Iris pigment epithelial cell (primary cell): ENCODE measurements at places on chromosomes 12 and 14.

GRCh38 chr12:91947459-91947858 lies 198.2 kb downstream of the BTG1 start:
- no peak for DNase-seq

GRCh38 chr14:55327179-55327578 lies 56.0 kb downstream of the FBXO34 start:
- no peak for DNase-seq

DNA sequence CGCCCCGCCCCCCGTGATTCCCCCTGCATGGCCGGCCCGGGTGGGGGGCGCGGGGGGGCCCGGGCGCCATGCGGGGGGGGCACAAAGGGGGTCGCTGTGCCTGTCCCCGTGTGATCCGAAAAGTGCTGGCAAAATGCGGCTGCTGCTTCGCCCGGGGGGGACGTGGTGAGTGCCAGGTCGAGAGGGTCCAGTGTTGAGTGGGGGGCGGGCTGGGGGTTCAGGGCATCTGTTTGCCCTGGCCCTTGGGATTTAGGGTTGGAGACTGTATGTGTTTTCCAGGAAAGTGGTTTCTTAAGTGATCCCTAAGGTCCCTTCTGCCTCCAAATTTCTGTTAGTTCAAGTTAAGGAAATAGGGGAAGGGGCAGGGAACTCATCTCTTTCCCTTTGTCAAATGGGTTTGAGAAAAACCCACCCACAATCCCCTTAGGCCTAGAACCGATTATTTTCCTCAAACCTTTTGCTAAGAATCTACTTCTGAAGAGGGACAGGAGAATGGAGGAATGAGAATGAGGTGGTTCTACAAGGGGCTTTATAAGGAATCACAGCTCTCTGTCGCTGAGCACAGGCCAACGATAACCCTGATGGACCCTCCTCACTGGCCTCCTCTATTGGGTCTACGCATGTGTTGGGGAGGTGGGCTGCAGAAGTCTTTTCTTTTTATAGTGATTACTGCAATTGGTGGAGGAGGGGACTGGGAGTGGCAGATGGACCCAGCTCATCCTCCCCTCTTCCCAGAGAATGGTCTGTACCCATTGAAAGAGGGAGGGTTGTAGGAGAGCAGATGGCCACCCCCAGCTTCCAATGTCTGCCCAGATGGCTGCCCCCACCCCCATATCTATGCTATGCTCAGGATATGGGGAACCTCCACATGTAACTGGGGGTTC lies 834 bp downstream of the ARHGEF25 start:
- no peak for DNase-seq

DNA sequence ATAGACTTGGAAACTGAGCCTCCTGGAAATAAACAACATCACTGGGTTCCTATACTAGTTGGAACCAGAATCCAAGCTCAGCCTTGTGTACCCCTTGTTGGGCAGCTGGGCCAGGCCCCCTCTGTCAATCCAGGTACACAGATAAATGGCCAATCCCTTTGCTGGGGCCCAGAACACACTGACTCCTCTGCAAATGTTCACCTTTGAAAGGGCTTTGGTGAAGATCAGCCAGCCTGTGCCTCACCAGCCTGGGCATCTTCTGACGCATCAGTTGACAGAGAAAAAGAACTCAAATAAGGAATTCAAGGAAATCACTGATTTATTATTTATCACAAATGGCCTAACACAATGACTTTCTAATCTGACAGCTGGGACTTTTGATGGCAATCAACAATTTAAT lies 1090.2 kb downstream of the BCL11B start:
- DNase-seq, result no peak

- DNase-seq, result no peak
Observed at GRCh38 chr12:91211866-91212265, 29.2 kb upstream of the DCN start.
